ENCODE measurements at places on chromosomes 4 and X. TPM values are rescaled to one million over a fixed set of nuclear protein-coding genes. Genes with fewer than 3 reads are reported as not detected.

RAI2 gene
- total RNA-seq: 0.50 TPM

- no peak for DNase-seq
These were observed 95.9 kb downstream of the HS6ST2 start for GRCh38 chrX:132862562-132862961.

TRIM75 gene
- not detected for total RNA-seq

STATH gene
- not detected for total RNA-seq

GRCh38 chrX:136196691-136197155 is 49.4 kb downstream of the FHL1 start:
- no peak for DNase-seq

OTUD6A gene
- not detected for total RNA-seq
